ENCODE measurements at places on chromosomes 11 and 22.

DNA sequence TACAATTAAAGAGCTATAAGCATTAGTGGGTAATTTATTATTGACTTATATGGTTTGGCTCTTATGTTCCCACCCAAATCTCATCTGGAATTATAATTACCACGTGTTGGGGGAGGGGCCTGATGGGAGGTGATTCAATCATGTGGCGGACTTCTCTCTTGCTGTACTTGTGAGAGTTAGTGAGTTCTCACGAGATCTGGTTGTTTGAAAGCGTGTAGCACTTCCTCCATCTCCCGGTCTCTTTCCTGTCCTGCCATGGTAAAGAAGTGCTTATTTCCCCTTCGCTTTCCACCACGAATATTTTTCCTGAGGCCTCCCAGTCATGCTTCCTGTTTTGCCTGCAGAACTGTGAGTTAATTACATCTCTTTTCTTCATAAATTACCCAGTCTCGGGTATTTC lies 28.1 kb upstream of the CHORDC1 start:
- no peak for DNase-seq

- no peak for DNase-seq
Observed at GRCh38 chr11:75147875-75148263, 3.0 kb upstream of the SLCO2B1 start.

- DNase-seq = no peak
Observed at GRCh38 chr11:71223671-71224660, 28.4 kb downstream of the SHANK2 start.

- no peak for DNase-seq
Observed at GRCh38 chr22:17952273-17952801, 72.0 kb downstream of the MICAL3 start.

- DNase-seq = no peak
Observed at GRCh38 chr11:84790849-84791427, 836.2 kb downstream of the DLG2 start.

DNA sequence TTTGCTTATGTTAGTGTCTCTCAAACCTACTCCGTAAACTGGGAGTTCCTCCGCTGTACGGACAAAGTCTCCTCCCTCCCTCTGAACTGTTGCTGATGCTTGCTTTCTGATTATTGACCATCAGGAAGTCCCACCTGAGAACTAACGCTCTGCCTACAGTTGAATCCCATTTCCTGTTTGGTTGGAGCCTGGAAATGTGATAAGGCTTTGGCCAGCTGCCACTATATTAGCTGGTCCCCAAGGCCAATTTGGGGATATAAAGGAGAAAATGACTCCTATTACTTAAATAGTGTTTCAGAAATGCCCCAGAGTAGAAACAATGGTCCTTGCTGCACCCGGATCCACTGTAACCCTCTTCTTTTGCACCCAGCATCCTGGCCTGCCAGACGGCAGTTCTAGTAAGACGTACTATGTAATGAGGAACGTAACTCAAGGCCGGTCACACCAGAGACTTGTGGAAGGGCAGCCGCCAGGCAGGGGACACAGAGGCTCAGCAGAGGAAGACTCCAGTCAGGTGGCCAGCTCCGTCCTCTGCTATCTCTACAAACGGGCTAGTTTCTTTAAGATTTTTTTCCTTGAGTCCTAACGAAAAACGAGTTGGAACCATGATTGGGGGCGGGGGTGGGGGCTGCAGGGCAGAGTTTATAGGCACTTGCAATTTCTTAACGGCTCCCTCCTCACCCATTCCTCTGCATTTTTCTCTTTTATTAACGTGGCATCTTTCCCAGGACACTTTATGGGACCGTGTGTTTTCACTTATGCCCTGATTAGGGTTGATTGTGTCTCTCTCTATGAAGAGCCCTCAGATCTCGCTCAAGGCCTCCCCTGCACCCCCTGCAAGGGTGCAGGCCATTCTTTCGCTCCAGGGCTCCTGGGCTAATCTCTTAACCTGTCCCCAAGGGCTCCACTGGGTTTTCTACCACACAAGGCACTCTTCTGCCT lies 72.8 kb upstream of the CDON start:
- DNase-seq = no peak

- no peak for DNase-seq
Observed at GRCh38 chr11:13152736-13153541, 124.7 kb upstream of the BMAL1 start.

DNA sequence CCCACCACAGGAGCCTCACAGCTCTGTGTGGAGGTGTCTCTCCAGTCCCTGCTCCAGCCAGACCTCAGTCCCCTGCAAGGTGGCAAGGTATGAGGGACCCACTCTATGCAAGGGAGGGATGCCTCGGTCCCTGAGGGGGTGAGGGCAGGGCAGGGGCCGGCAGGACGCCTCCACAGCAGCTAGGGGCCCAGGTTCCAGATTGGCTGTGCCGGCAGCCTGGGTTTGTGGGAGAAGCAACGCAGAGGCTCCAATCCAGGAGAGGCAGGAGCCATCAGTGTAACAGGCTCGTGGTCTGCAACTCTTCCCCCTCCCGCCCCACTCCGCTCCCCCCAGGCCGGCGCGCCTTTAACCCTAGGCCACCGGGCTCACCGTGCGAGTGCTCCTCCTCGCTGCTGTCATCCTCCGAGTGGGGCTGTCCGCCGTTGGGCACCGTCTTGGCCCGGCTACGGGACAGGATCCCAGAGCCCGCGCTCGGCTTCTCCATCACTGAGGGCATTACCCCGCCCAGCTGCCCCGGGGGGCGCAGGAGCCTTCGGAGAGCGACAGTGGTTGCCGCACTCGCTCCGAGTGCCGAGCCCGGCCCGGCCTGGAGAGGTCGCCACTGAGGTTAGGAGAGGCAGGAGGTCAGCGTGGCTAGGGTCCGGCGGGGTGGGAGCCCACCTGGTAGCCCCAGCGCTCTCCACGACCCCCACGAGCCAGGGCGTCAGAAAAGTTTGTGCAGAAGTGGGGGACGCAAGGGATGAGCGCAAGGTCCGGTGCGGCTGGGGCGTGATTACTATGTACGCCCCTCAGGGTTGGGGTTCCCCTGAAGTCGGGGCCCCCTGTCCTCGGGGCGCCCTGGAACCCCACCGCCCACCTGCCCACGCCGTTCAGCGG lies 765 bp downstream of the RCOR2 start:
- DNase-seq = no peak

- DNase-seq = no peak
Observed at GRCh38 chr11:128548649-128549255, 38.6 kb downstream of the ETS1 start.

GRCh38 chr11:126072801-126073594 lies 10.3 kb upstream of the CDON start:
- no peak for DNase-seq

DNA sequence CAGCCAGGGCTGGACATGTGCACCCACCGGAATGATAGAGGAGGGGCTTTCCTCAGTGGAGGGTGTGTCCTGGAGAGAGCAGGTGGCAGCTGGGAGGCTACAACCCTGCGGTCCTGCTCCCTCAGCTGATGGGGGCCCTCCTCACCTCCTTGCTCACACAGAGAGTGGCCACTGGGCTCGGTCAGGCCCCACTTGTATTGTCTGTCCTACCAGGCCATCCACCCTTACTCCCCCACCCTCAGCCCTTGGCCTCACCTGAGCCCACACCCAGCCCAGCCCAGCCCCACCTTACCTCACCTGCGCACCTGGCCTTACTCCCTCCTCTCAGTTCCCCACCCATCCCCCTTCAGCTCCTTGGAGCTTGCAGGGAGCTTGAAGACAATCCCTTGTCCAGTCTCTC lies 3.1 kb downstream of the TRPM5 start:
- no peak for DNase-seq

Measured in stimulated activated CD4-positive, alpha-beta T cell treated with anti-CD3 and anti-CD28 coated beads, TNF-alpha, amount 100 ng/mL, for 4 hours (primary cell).